ENCODE measurements at places on chromosomes 13 and 19. TPM values are rescaled to one million over a fixed set of nuclear protein-coding genes. Genes with fewer than 3 reads are reported as not detected.

- no peak overlapping the region for H3K4me3 ChIP-seq
- peaks cover 2% of the 10 kb centered on the region for H3K4me1 ChIP-seq
- H3K36me3 ChIP-seq: no peaks in the 10 kb centered on the region
- no peaks in the 10 kb centered on the region for H3K27me3 ChIP-seq
- no peak overlapping the region for H3K27ac ChIP-seq
- DNase-seq: no peak
These were observed 81.2 kb upstream of the KLF12 start for GRCh38 chr13:74215420-74215819.

DNA sequence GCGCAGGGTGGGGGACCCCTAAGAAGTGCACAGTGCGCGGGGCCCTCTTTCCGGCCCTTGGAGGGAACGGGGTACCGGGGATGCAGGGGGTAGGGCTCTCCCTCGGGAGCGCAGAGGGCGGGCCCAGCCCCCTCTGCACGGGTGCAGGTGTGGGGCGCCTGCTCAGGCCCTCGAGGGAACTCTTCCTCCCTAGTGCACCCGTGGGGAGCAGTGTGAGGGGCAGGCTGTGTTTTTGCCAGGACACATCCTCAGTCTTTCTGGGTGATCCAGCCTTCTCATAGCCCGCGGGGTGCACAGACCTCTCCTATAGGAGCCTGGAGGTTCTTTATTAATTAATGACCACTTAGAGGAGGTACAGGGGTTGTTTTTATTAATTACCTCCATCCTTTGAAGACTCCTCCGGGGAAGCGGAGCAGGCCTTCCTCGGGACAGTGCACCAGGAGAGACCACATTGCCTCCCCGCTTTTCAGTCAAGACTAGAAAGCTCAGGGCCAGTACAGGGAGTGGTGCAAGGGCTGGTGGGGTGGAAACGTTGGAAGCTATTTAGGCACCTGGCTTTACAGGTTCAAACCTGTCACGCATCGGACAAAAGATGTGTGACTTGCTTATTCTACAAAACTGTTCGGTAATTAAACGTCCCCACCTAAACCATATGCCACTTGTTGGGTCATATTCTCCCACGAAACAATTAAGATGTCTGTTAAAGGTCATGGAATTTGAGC, 598 bp upstream of the GJB6 start:
- no peaks in the 10 kb centered on the region for H3K4me1 ChIP-seq
- no peak overlapping the region for H3K27ac ChIP-seq
- H3K4me3 ChIP-seq: no peak overlapping the region
- DNase-seq: no peak
- H3K36me3 ChIP-seq: no peaks in the 10 kb centered on the region

TBXA2R gene
- 36.0 TPM for total RNA-seq

- no peaks in the 10 kb centered on the region for H3K27me3 ChIP-seq
- DNase-seq: no peak
- no peaks in the 10 kb centered on the region for H3K36me3 ChIP-seq
- no peak overlapping the region for H3K27ac ChIP-seq
- no peak overlapping the region for H3K4me3 ChIP-seq
These were observed 39.7 kb downstream of the RCBTB2 start for GRCh38 chr13:48493066-48493765.

- DNase-seq: no peak
- peak overlapping the region; percentile 47 for H3K27ac ChIP-seq
- H3K36me3 ChIP-seq: no peaks in the 10 kb centered on the region
- no peaks in the 10 kb centered on the region for H3K27me3 ChIP-seq
These were observed 82.5 kb downstream of the DHRS12 start for GRCh38 chr13:51721496-51721895.

KL gene
- total RNA-seq: 5.9 TPM

SMIM24 gene
- not detected for total RNA-seq

GRCh38 chr13:22111152-22111783, 440.4 kb downstream of the FGF9 start:
- no peak for DNase-seq
- H3K4me3 ChIP-seq: no peak overlapping the region
- H3K27me3 ChIP-seq: no peaks in the 10 kb centered on the region
- H3K27ac ChIP-seq: peak overlapping the region; percentile 65
- H3K4me1 ChIP-seq: peaks cover 4% of the 10 kb centered on the region

GRCh38 chr13:40343550-40344269, 322.7 kb downstream of the FOXO1 start:
- DNase-seq: no peak
- no peaks in the 10 kb centered on the region for H3K4me1 ChIP-seq
- no peak overlapping the region for H3K27ac ChIP-seq
- H3K36me3 ChIP-seq: no peaks in the 10 kb centered on the region
- no peaks in the 10 kb centered on the region for H3K27me3 ChIP-seq
- H3K4me3 ChIP-seq: no peak overlapping the region

- H3K36me3 ChIP-seq: no peaks in the 10 kb centered on the region
- no peaks in the 10 kb centered on the region for H3K27me3 ChIP-seq
- no peak overlapping the region for H3K27ac ChIP-seq
- no peaks in the 10 kb centered on the region for H3K4me1 ChIP-seq
These were observed 23.6 kb downstream of the LRRC63 start for GRCh38 chr13:46235286-46235685.

HS6ST3 gene
- 0.30 TPM for total RNA-seq

FAAP24 gene
- total RNA-seq: 1.8 TPM

GRCh38 chr19:55677572-55678028, 2.6 kb downstream of the EPN1 start:
- H3K27me3 ChIP-seq: no peaks in the 10 kb centered on the region
- H3K27ac ChIP-seq: no peak overlapping the region

PSG2 gene
- total RNA-seq: not detected

TMEM145 gene
- total RNA-seq: not detected

DNA sequence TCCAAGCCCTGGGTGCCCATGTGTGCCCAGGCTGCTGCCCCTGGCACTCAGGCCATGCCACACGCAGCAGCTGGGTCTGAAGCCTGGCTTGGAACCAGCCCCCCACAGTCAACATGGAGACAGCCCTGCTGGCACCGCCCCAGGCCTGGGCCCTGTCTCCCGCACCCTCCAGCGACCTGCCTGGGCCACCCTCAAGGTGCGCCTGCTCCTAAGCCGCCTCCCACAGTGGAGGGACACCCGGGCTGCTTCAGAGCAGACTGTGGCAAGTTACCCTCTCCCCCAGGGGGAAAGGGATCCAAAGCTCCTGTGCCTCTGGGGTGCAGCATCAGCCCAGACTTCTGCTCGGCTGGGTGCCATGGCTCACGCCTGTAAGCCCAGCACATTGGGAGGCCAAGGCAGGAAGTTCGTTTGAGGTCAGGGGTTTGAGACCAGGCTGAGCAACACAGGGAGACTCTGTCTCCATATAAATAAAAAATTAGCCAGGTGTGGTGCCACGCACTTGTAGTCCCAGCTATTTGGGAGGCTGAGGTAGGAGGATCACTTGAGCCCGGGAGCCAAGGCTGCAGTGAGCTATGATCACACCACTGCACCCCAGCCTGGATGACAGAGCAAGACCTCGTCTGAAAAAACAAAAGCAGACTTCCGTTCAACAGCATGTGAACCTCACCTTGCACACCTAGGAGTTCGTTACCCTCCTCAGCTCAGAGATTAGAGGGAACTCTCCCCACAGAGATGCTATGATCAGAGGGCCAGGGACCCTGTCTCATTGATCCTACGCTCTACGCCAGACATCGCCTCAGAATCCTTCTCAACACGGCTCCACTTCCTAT, 15.6 kb downstream of the ELL start:
- H3K36me3 ChIP-seq: no peaks in the 10 kb centered on the region
- H3K4me1 ChIP-seq: peaks cover 9% of the 10 kb centered on the region
- no peak overlapping the region for H3K4me3 ChIP-seq
- H3K27me3 ChIP-seq: no peaks in the 10 kb centered on the region
- peak overlapping the region; percentile 65 for H3K27ac ChIP-seq
- no peak for DNase-seq

- no peaks in the 10 kb centered on the region for H3K4me1 ChIP-seq
- H3K27me3 ChIP-seq: no peaks in the 10 kb centered on the region
- H3K4me3 ChIP-seq: no peak within 1 kb of the TSS
- H3K36me3 ChIP-seq: no peaks in the 10 kb centered on the region
- H3K27ac ChIP-seq: no peak within 1 kb of the TSS
- no peak for DNase-seq
These were observed at the start of gene IGFL3 for GRCh38 chr19:46124638-46125115. IGFL3 (minus strand) TSS chr19:46124688; CDS start chr19:46124649, 39 bp downstream.

NXNL1 gene
- not detected for total RNA-seq

GRCh38 chr13:99968521-99969452, 2.8 kb downstream of the ZIC5 start:
- no peak for DNase-seq
- no peaks in the 10 kb centered on the region for H3K27me3 ChIP-seq
- H3K27ac ChIP-seq: no peak overlapping the region
- H3K4me1 ChIP-seq: no peaks in the 10 kb centered on the region
- H3K36me3 ChIP-seq: no peaks in the 10 kb centered on the region
- H3K4me3 ChIP-seq: no peak overlapping the region

PDE4C gene
- total RNA-seq: 2.3 TPM

CEACAM16 gene
- not detected for total RNA-seq

GRCh38 chr13:51675385-51675784, 91.1 kb downstream of the WDFY2 start:
- no peak overlapping the region for H3K27ac ChIP-seq
- no peak overlapping the region for H3K4me3 ChIP-seq
- peaks cover 3% of the 10 kb centered on the region for H3K4me1 ChIP-seq

DNA sequence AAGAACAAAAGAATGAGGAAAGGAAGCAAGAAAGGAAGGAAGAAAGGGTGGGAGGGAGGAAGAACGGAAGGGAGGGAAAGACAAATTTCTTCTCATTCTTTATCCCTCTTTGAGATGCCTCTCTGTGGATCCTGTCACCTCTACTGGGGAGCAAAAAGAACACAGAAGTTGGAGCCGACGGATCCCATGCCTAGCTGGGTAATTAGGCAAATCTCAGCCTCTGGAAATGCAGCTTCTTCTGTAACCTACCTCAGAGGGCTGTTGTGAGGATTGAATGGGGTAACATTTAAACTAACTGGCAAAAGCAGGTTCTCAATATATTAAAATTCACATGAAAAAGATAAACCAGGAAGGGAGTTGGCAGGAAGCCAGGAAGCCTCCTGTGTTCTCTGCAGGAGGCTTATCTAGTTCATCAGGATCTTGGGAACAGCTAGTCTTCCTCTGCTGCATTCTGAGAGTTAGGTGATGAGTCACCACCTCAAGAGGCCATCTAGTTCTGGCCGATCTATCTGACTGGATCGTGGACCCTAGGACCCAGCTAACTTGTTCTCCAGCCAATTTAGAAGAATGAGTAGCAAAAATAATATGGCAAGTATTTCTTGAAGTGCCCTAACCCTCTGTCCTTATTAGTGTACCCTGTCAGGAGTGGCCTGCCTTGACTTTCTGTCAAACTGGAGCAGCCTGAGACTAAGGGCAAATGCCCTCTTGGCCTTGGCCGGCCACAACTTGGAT, 15.2 kb upstream of the CPB2 start:
- no peaks in the 10 kb centered on the region for H3K4me1 ChIP-seq
- no peak overlapping the region for H3K27ac ChIP-seq
- no peak overlapping the region for H3K4me3 ChIP-seq
- DNase-seq: no peak
- no peaks in the 10 kb centered on the region for H3K27me3 ChIP-seq

GRCh38 chr13:29458419-29458818, 137.1 kb downstream of the SLC7A1 start:
- DNase-seq: no peak
- H3K4me1 ChIP-seq: no peaks in the 10 kb centered on the region
- H3K36me3 ChIP-seq: no peaks in the 10 kb centered on the region

GRCh38 chr19:16064209-16064889, 11.9 kb upstream of the TPM4 start:
- no peak overlapping the region for H3K4me3 ChIP-seq
- no peaks in the 10 kb centered on the region for H3K4me1 ChIP-seq
- no peaks in the 10 kb centered on the region for H3K36me3 ChIP-seq
- no peaks in the 10 kb centered on the region for H3K27me3 ChIP-seq
- peak overlapping the region; percentile 19 for H3K27ac ChIP-seq

- H3K27me3 ChIP-seq: no peaks in the 10 kb centered on the region
- no peaks in the 10 kb centered on the region for H3K36me3 ChIP-seq
- H3K27ac ChIP-seq: no peak overlapping the region
- no peak for DNase-seq
- no peak overlapping the region for H3K4me3 ChIP-seq
These were observed 1.5 kb downstream of the MFSD12 start for GRCh38 chr19:3555653-3556422.

DNA sequence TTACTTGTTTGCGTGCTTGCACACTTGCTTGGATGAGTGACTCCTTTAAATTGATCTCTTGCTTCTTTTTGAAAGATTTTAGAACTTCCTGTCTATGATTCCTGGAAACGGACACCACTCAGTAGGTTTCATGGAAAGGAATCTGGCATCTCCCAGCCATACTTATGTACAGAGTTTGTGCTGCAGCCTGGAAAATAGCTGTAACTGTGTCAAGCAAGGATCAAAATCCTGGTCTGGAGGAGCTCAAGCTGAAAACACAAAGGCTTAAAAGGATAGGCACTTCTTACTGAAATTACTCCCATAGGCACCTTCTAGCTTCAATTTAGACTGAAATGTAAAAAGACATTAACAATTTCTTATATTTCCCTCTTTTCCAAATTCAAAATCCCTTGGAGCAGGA, 1.4 kb upstream of the FREM2 start:
- H3K4me1 ChIP-seq: no peaks in the 10 kb centered on the region
- H3K36me3 ChIP-seq: no peaks in the 10 kb centered on the region

- peak overlapping the region; percentile 59 for H3K4me3 ChIP-seq
- peaks cover 5% of the 10 kb centered on the region for H3K36me3 ChIP-seq
- peak overlapping the region; percentile 100 for H3K27ac ChIP-seq
- no peaks in the 10 kb centered on the region for H3K4me1 ChIP-seq
These were observed 926 bp upstream of the HNRNPUL1 start for GRCh38 chr19:41263042-41263849.

DNA sequence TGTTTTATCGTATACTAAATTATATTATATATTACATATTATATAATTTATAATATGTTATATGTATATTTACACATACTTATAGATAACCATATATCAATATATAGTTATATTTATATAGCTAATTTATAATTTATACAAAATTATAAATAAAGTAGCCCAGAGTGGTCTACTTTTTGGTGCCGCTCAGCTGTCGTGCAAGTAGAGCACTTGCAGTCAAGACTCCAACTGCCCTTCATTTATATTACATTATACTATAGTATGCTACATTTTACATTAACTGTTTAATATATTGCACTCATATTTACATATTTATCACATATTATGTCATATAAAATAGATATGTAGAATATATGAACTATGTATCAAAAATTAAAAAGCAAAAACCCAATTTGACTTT, 1124.7 kb upstream of the MIR17HG start:
- H3K4me1 ChIP-seq: no peaks in the 10 kb centered on the region
- no peak for DNase-seq
- no peak overlapping the region for H3K4me3 ChIP-seq
- H3K27ac ChIP-seq: no peak overlapping the region

- no peak for DNase-seq
- no peaks in the 10 kb centered on the region for H3K27me3 ChIP-seq
- H3K27ac ChIP-seq: no peak overlapping the region
- no peak overlapping the region for H3K4me3 ChIP-seq
These were observed 443.1 kb upstream of the SPRY2 start for GRCh38 chr13:80783926-80784565.

- no peaks in the 10 kb centered on the region for H3K27me3 ChIP-seq
- H3K36me3 ChIP-seq: no peaks in the 10 kb centered on the region
- DNase-seq: no peak
- H3K27ac ChIP-seq: no peak overlapping the region
- H3K4me3 ChIP-seq: no peak overlapping the region
These were observed 131.2 kb downstream of the DCLK1 start for GRCh38 chr13:36000028-36000427.

TFPT gene
- total RNA-seq: 17.3 TPM

Data from aorta (tissue), 5 donors.